ENCODE measurements at places on chromosomes 12 and 14.

DNA sequence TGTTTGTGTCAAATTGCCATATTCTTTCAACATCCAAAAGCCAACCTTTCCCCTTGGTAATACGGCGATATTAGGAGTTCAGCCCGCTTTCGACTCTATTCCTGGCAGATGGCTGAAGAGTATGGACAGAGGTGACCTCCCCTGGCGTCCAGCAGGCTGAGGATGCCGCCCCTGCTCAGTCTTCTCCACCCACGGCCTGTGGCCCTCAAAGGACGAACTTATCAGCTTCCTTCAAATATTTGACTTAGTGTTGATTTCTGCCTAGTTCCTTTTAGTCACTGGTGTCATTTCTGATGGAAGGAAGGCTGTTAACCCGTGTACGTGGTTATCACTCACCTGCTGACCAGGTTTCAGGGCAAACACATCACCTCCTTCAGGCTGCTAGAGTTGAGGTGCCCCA is 65.0 kb downstream of the TESC start:
- no peak for DNase-seq

DNA sequence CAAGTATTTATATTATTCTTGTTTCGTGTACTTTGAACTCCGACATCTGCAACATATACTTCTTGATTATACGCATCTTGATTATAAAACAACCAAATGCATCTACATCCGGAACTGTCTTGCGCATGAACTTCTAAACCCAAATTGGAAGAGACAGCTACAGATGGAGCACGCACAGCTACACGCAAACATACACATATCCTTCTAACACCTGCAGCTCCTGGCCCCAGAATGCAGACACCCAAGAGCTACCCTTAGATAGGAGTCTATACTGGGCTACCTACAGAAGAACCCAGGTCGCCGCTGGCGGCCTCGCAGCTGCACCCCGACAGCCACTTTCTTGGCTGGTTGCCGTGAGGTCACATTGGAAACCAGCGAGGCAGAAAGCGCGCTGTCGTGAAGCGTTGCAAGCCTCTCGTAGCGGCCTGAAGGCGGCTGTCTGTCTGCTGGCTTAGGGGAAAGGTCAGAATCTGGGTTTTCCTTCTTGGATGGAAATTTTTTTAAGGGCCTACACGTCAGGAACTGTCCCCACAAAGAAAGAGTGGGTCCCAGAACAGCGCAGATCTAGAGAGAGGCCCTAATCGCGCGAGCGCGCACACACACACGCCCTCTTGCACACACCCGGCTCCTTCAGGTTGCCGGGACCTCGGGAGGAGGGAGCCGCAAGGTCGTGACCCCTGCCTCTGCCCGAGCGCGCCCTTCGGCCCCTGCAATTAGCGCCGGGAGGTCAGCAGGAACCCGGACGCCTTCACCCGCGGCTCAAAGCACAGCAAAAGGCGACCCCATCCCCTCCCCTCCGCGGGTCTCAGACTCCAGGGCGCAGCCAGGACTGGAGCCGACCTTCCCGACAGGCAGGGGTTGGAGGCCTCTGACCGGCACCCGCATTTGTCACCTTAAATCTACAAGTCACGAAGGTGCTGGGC is 17.0 kb downstream of the TBX3 start:
- no peak for DNase-seq

- no peak for DNase-seq
Observed at GRCh38 chr12:114913871-114914801, 230.2 kb upstream of the TBX3 start.

DNA sequence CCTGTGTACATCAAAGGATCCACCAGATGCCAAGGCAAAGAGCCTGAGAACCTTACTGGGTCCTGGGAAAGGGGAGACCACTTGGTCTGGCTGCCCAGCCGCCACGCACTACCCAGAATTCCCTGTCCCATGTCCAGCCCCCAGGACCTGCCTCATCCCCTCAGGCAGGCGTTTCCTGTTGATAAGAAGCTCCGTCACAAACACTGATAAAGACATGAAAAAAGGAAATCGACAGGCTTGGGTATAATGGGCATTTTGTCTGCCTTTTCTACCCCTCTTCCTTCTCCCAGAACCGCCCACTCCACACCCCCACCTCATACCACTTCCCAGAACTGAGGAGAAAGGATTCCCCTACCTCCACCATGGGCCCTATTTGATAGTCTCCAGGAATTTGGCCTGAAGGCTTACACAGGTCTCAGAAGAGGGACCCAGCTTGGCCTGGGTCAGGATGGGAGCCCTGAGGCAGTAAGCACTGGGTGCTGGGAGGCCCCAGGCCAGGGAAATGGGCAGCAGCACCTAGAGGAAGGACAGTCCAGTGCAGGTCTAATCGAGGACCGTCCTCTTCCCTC is 18.8 kb downstream of the ACVRL1 start:
- no peak for DNase-seq

- no peak for DNase-seq
Observed at GRCh38 chr12:103855036-103855712, 14.1 kb upstream of the NT5DC3 start.

DNA sequence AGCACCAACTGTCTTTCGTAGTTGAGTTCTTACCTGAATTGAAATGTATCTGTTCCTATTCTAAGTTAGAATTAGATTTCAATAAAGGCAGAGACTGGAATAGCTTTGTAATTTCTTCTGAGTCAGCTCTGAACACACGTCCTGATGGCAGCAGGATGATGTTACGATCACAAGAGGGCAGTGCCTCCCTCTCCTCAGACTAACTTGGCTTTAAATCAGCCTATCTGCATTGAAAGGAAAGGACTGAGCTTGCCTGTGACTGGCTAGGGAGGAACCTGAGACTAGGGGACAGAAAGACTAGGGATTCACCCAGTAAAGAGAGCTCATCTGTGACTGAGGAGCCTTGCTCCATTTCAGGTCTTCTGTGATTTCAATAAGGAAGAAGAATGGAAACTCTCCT is 323.7 kb upstream of the OR4E1 start:
- no peak for DNase-seq

DNA sequence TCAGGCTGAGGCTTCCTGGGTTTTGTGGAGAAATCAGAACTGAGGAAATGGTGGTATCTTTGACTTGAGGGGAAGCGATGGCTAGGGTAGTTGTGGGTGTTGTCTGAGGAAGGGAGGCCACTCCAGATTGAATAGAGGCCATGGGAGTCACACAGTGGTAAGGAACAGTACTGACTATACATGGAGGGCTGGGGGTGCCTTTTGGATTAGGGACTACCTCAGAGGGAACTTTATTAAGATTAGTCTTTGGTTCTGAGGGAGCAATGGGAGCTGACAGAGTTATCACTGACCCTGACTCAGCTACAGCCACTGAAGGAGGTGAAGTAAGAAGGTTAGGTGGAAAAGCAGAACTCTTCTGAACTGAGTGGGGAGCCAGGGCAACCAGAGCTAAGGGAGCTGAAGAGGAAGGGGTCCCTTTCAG is 4.4 kb downstream of the NACA start:
- no peak for DNase-seq

- DNase-seq: no peak
Observed at GRCh38 chr14:91891101-91891500, 23.8 kb upstream of the TC2N start.

GRCh38 chr14:56160088-56160487 is 41.9 kb downstream of the PELI2 start:
- no peak for DNase-seq

- DNase-seq: no peak
Observed at GRCh38 chr14:61525293-61526011, 169.9 kb upstream of the HIF1A start.

GRCh38 chr12:131511391-131511802 is 199.5 kb upstream of the SFSWAP start:
- peak; percentile 30 for DNase-seq

DNA sequence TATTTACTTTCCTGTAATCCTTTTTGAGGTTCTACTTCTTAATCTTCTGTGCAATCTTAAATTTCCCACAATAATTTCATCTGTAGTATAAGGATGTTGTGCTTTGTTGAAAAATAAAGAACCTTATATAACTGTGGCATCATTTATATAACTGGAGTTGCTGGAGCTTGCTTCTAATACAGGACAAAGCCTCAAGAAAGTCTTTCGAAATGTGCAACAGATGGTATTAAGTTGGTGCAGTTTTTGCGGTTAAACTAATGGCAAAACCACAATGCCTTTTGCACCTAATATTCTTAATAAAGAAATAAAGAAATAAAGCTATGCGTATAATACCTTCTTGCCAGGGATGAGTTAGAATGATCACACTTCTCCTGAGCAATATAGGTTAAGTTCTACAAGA is 180.0 kb downstream of the KITLG start:
- no peak for DNase-seq

GRCh38 chr14:105315941-105316576 is 1.5 kb downstream of the PACS2 start:
- no peak for DNase-seq

DNA sequence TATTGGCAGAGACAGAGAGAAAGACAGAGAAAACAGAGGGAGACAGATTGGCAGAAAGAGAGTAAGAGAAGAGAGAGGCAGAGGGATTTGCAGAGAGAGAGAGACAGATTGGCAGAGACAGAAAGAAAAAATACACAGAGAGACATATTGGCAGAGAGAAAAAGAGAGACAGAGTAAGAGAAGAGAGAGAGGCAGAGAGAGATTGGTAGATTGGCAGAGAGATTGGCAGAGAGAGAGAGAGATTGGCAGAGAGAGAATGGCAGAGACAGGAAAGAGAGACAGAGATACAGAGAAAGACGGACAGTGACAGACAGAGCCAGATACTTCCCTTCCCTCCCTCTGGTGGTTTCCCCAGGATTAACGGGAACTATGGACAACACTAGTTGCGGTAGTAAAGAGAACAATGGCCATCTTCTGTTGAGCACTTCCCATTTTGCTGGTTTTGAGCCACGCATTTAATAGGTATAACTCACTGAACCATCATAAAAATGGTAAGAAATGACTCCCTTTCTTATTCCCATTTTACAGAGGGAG is 2.6 kb upstream of the NOS1 start:
- DNase-seq: no peak

- no peak for DNase-seq
Observed at GRCh38 chr14:51396222-51396815, 156.3 kb downstream of the TMX1 start.

DNA sequence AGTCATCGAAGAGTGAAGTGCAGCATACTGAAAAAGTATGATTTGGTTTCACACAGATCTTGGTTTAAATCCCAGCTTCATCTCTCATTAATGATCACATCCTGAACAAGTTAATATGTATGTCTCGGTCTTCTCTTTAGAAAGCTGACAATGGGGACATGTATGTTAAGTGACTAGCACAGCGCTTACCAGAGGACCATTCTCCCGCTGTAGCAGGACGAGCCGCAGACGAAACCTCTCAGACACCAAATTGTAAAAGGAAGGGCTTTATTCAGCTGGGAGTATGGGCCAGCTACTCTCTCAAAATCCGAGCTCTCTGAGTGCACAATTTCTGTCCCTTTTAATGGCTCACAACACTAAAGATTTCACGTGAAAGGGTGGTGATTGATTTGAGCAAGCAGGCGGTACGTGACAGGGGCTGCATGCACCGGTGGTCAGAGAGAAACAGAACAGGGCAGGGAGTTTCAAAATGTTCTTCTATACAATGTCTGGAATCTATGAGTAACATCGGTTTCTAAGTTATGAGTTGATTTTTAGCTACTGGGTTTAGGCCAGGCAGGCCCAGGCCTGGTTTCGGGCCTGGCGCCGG is 682.4 kb downstream of the DIO2 start:
- DNase-seq: no peak

DNA sequence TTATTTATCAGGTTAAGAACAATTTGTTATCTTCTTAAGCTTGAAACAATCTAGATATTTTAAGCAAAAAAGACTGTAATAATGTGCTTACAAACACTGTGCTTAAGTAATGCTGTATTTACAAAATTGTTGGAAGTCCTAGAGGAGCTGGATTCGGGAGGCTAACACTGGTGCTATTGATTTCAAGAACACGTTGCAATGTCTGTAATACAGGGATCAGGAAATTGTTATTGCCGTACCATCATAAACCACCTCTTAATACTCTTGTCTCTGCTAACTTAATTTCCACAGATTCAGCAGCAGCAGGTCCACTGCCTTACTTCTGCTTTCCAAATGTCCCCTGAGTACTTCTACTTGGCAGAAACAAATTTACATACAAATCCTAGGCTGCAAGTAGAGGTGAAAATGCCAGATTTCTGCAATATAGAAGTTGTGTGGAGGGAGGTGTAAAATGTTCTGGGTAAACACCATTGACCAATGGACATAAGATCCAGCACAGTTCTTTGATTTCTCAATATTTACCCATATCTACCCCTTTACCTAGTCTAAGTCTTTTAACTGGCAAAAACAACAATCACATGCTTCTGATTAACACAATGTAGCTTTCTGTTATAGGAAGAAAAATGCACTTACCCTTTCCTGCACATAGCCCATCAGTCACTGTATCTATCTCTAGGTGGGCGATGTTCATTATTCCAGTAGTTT is 663.4 kb downstream of the TMTC2 start:
- no peak for DNase-seq

- DNase-seq: no peak
Observed at GRCh38 chr12:97151481-97151880, 244.4 kb downstream of the NEDD1 start.

DNA sequence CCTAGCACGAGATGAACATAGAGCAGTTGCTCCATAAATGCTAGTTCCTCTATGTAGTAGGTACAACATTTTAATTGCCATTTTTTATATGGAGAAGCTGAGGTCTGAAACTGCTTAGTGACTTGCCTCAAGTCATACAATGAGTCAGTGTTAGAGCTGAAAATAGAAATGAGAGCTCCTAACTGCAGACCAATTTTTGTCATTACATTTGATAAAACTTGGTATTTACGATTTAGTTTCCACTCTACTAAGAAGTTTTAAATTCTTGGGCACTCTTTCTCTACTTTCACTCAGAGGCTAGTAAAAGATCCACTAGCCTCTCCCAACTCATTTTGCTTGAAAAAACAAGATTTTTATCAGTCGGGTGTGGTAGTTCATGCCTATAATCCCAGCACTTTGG is 8.1 kb upstream of the TMED10 start:
- DNase-seq: no peak

DNA sequence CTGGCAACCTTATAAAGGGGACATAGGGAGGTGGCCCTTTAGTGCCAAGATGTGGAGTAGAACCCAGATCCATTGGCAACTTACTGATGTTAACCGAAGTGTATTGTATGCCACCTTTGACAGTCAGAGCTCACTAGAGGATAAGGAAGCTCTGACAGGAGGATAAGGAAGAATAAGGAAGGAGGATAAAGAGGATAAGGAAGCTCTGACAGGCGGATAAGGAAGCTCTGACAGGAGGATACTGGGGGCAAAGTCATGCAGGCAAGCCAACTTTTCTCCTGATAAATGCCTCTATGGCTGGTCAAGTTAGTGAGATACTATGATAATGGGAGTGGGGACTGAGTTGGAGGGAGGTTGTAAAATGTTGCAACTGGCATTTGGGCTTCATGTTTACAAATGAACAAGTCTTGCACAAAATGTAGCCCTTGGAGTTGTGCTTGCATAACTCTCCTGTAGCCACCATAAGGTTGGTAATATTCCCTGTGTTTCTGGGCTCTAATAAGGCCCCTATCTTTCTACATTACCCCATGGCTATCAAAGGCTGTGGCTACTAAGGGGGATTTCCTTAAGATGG is 17.7 kb upstream of the DHRS2 start:
- no peak for DNase-seq
